Esophagus mucosa (tissue), 1 donor: ENCODE measurements at places on chromosomes 11 and 22. TPM values are rescaled to one million over a fixed set of nuclear protein-coding genes. Genes with fewer than 3 reads are reported as not detected.
A peak's percentile ranks its signal among the peaks of the same experiment; 100 is the strongest.

Gene TMA7B
- 0.24 TPM for total RNA-seq

- ATAC-seq = peak; percentile 68
Observed at GRCh38 chr11:67006029-67006884, 16.7 kb upstream of the SYT12 start.

GRCh38 chr11:74571062-74571399 is 21.4 kb upstream of the POLD3 start:
- no peak for ATAC-seq

Gene SLC25A45
- total RNA-seq = 3.4 TPM

- no peak for ATAC-seq
Observed at GRCh38 chr11:9228091-9228490, 37.1 kb downstream of the DENND5A start.

Gene TIMP3
- total RNA-seq = 20.1 TPM

DNA sequence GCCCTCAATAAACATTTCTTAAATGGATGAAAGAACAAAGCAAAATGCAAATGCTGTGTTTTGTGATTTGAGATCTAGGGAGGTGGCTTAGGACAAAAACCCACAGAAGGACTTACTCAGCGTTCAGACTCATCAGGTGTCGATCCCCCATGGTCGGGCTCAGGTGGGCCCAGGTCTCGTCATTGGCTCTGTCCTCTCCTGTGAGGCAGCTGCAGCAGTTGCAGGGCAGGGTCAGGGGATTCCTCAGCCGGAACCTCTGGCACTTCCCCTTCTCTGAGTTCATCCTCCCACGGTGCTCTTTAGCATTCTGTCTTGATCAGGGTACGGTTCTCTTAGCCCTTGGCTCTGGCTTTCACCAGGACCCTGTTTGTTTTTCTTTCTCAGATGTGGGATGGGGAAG is 14.0 kb upstream of the ACR start:
- no peak for ATAC-seq

Gene NPTXR
- 0.44 TPM for total RNA-seq

DNA sequence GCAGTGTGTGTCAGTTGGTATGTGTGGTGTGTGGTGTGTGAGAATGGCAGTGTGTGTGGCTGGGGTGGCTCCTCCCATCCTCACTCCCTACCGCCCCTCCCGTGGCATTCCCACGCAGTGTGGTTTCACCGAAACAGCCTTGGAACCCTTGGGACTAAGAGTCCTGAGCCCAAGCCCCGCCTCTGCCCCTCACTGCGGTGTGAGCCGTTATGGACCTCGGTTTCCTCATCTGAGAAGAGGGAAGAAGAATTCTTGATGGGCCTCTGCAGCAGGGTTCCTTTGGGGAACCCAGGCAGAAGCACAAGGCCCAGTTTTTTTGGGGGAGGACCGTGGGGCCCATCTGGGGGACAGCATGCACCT is 7.2 kb downstream of the UPK3A start:
- no peak for ATAC-seq

- ATAC-seq = peak; percentile 85
Observed at GRCh38 chr22:46710806-46711205, 27.2 kb downstream of the CERK start.

Gene RPLP2
- 2,043 TPM for total RNA-seq

GRCh38 chr11:44066732-44067141 is 667 bp downstream of the ACCS start:
- ATAC-seq = peak; percentile 67

Gene AIP
- total RNA-seq = 23.5 TPM

Gene MS4A15
- not detected for total RNA-seq
